ENCODE measurements at places on chromosomes 6 and 20.

DNA sequence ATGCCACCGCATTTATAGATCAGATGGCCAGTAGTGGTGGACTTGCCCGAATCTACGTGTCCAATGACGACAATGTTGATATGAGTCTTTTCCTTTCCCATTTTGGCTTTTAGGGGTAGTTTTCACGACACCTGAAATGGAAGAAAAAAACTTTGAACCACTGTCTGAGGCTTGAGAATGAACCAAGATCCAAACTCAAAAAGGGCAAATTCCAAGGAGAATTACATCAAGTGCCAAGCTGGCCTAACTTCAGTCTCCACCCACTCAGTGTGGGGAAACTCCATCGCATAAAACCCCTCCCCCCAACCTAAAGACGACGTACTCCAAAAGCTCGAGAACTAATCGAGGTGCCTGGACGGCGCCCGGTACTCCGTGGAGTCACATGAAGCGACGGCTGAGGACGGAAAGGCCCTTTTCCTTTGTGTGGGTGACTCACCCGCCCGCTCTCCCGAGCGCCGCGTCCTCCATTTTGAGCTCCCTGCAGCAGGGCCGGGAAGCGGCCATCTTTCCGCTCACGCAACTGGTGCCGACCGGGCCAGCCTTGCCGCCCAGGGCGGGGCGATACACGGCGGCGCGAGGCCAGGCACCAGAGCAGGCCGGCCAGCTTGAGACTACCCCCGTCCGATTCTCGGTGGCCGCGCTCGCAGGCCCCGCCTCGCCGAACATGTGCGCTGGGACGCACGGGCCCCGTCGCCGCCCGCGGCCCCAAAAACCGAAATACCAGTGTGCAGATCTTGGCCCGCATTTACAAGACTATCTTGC, 725 bp downstream of the EEF1A1 start:
- DNase-seq = peak; percentile 70

DNA sequence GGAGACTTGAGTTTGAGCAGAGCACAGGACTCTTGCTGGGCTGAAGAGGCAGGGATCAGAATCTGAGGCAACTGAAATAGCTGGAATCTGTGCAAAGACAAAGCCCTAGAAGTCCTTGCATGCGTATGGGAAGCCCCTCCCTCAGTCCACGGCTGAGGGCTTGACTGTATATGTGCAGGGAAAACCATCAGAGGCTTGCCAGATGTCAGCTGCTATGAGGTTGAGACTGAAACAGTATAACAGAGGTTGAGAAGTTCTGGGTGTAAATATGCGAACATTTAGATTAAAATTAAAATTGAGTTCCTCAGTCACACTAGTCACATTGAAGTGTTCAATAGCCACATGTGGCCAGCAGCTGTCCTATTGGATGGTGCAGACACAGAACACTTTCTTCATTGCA, 108.8 kb upstream of the NEDD9 start:
- DNase-seq = no peak

DNA sequence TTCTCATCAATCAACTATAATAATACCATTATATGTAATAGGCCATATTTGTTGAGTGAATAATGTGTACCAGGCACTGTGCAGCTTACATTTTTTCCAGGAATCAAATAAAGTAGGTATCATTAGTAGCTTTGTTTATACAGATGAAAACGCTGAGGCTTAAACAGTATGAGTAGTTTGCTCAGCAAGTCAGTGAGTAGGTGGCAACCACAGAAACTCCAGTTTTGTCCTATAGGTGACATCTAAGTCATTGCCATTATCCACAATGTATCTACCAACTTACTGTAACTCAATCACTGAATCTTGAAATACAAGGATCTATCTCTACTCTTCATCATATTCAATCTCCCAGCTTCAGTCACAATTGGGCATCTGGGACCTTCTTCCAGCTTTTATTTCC, 29.8 kb upstream of the TPBG start:
- DNase-seq = no peak

- no peak for DNase-seq
Observed at GRCh38 chr6:15480525-15480924, 182.3 kb downstream of the DTNBP1 start.

DNA sequence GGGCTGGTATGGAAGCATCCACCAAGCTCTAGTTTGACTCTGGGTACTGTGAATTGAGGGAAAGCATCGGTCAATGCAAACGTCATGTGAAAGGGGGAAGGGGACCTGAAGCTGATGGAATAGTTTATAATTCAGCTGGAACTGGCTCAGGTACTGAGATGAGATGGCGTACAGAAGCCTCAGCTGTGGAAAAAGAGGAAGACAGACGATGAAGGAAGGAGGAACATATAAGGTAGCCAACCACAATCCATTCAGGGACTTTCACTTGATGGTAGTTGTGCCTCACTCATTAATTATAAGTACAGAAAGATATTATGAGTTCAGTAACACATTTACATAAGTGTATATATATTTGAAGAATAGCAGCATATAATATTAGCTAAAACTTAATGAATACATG, 2.7 kb downstream of the CALHM5 start:
- DNase-seq = no peak

DNA sequence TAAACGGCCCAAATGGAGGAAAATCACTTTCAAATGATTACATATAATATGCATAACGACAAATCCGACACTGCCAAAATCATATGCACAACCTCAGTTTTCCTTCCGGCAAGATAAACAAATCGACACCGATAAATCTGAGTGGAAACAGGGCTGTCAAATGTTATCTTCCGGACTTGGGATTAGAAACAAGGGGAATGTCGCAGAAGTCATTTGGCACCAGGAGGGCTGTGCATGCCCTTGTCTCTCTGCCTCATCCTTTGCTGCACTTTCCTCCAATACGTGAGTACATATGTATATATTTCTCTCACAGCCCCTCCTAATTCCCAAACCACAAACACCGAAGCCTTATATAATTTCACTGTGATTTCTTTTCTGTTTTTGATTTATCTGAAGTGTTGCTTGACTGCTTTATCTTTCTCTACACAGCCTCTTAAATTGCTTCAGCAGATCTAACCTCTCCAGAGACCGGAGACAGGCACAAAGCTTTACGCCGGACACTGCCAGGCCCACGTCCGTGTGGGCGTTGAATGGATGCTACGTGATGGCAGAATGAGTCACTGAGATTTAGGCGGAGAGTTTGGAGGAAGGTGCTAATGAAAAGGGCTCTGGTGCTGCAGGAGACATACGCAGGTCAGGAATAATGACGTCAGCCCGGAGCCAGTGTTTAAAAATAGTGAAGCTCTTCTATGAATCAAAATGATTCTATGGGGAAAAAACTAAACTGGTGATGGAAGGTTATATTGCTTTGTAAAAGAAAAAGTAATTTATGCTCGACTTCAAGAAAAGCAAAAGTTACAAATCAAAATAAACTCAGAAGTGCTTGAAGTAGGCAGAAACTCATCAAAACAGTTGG, 21.0 kb upstream of the PRELID3B start:
- DNase-seq = peak; percentile 53

GRCh38 chr6:137361701-137362100, 132.5 kb downstream of the OLIG3 start:
- no peak for DNase-seq
